ENCODE measurements at places on chromosomes 3 and 15. TPM values are rescaled to one million over a fixed set of nuclear protein-coding genes. Genes with fewer than 3 reads are reported as not detected.

DNA sequence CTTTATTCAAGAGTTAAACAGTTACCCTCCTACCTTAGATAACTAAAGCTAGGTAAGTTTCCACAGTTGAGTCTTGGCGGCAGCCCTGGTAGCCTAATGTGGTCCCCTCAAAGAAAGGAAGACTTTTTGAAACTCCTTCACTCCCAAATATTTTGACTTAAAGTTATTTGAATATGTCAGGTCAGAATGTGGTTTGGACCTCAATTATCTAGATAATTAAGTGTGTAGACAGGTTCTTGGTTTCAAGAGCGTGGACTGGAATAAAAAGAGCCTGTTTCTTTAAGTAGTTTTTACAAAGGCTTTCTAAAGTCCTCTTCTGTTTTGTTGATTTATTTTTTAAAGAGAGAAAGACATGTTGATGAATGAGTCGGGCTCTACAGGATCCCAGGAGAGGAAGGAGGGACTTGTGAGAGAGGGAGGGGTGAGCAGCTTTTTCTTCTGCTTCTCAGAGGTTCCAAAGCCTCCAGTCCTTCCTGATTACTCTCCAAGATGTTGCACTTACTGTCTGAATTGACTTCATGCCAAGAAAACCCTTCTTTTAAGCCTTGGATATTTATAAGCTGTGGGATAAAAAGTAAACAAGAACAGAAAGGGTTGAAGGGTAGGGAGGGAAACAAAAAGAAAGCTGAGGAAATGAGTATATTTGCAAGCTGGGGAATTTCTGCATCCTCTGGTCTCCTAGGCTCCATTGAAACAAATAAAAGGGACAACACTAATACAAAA lies 457.4 kb downstream of the IGSF11 start:
- ATAC-seq = no peak

- ATAC-seq = no peak
These were observed 4.7 kb upstream of the OCA2 start for GRCh38 chr15:28103831-28104230.

- no peak for ATAC-seq
These were observed 243.2 kb downstream of the EDEM1 start for GRCh38 chr3:5430701-5431100.

The LRRC31 gene
- total RNA-seq = not detected

DNA sequence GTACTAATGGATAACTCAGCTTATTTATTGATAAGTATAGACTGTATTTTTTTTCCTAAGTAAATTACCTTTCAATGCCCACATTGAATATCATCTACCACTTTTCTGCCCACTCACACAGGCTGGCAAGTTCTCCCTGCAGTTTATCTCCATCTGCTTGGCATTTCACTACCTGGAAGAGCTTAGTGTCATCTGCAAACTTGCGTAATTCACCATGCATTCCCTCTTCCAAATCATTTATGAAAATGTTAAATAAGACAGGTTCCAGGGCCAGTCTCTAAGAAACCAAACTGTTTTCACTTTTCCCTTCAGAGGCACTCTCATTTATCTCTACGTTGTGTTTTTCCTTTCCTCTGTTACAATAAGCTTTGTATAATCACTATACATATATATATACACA lies 1076.6 kb downstream of the IGSF11 start:
- ATAC-seq = no peak

DNA sequence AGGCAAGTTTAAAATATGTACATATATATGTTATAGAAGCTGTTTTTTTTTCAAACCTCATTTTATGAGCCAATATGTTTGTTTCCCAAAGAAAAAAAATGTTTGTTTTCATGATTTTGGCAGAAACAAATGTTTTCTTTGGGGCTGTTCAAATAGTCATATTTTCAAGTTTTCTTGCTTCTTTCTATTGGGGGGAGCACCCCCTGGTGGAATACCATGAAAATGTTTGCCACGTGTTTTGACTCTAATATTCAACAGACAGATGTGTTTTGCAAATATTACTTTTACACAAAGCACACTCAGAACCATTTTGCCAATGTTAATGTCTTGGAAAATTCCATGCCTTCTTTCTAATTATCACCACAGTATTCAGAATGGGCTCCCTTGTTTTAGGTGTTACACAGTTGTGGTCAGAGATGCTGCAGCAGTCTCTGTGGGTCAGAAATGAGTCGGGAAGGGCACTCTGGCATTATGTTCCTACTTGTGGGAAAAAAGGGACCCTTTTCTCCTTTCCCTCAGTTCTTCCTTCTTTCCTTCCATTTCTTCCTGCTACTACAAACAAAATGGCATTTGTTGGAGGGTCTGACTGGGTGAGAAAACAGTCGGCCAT lies 817.0 kb downstream of the TUSC7 start:
- ATAC-seq = no peak

DNA sequence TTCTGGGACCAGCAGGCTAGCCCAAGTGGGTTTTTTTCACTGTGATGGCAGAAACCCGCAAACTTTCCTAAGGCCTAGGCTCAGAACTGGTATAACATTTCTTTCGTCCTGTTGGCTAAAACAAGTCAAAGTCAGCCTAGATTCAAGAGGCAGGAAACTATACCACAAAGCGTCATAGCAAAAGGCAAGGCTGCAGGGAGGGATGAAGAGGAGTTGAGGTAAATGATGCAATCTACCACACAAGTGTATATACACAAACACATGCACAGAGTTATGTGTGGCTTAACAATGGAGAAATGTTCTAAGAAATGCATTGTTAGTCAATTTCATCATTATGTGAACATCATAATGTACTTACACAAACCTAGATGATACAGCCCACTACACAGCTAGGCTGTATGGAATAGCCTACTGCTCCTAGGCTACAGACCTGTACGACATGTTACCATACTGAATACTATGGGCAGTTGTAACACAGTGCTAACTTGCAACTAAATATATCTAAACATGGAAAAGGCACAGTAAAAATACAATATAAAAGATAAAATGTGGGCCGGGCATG lies 225.6 kb downstream of the TBL1XR1 start:
- ATAC-seq = peak; percentile 26
